ENCODE measurements at places on chromosomes 16 and 17.
A peak's percentile ranks its signal among the peaks of the same experiment; 100 is the strongest.

DNA sequence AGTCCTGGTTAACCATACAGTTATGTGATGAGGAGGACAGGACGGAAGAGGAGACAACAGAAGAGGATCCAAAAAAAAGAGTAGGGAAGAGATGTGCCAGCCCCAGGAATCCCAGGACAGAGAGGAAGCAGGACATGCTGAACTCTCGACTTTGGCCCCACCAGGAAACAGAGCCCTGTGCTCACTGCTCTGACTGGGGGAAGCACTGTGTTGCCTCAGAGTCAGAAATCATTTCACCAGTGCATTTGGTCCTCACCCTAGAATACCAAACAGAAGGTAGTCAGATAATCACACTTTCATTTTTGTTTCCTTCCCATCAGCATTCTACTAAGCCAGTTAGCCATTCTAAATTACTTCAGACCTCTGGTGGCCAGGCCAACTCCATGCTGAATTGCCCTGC lies 421.0 kb upstream of the CDH5 start:
- DNase-seq: no peak

DNA sequence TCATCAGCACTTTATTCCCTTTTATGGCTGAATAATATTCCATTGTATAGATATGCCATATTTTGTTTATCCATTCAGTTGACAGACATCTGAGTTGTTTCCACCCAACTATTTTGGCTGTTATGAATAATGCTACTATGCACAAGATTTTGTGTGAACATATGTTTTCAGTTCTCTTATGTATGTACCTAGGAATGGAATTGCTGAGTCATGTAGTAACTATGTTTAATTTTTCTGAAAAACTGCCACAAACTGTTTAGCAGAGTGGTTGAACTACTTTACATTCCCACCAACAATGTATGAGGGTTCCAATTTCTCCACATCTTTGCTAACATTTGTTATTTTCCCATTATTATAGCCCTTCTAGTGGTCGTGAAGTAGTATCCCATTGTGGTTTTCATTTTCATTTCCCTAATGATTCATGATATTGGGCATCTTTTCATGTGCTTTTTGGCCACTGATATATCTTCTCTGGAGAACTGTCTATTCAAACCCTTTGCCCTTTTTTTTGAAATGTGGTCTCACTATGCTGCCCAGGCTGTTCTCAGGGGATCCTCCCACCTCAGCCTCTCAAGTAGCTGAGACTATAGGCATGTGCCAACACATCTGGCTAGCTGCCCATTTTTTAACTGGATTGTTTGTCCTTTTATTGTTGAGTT lies 26.3 kb downstream of the SMURF2 start:
- no peak for DNase-seq

DNA sequence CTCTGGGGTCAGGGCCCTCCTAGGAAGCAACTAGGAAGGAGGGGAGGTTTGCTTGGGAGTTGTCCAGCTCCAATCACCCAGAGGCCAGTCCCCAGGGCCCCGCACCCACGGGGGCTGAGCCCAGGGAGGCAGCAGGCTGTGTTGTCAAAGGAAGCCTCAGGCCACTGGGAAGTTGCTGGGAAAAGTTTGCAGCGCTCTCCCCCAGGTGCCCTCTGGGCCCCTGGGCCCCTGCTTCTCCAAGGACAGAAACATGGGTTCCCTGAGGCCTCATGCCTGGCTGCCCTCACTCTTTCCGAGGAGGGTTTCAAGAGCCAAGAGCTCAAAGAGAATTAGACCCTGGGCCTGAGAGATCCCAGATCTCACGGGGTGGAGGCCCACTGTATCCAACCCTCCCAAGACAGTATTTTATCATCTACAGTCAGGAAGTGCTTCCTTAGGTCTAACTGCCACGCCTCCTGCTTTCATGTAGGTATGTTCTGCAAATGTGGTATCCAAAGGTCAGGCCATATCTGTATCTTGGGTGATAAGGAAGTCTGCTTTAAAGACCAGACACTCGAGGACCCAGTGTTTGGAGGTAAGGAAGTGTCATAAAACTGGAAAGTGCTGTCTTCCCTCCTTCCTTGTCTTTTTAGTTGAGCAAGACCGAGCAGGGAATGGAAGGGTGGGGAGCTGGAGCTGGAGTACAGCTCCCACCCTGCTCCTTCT lies 44.2 kb upstream of the ZNF423 start:
- no peak for DNase-seq

DNA sequence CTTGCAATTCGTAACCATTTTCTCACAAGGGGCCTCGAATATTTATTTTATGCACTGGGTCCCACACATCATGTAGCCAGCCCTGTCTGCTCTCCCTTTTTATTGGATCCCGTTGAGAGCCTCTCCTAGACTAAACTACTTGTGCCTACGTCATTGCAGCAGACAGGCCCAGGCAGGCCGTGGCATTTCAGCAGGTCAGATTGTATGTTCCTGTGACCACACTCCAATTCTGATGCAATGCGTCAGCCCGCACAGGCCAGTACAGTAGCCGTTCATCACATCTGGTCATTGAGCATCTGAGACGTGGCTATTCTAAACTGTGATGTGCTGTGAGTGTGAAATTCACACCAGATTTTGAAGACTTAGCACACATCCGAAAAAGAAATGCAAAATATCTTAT lies 42.2 kb downstream of the ABAT start:
- peak; percentile 86 for DNase-seq

DNA sequence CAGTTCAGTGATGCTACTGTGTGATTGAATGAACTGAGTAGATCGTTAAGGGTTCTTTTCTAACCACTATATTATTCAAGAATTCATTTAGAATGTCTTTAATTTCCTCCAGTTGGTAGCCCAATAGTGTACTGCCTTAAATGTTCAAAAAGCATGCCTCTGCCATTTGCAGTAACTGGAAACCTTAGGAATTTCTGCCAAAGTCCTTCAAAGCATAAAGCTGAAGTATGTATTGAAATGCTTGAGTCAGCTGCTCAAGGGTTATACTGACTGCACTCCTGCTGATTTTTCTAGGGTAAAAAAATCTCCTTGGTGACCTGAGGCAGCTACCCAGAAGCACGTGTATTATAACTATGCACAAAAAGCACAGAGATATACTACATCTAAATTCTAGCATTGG lies 56.5 kb downstream of the SNTB2 start:
- DNase-seq: no peak

GRCh38 chr17:75762513-75763268 lies 2.3 kb downstream of the GALK1 start:
- DNase-seq: no peak

GRCh38 chr17:49414271-49414621 lies 436 bp downstream of the PHB1 start:
- no peak for DNase-seq

Measured in NCI-H510A treated with DMSO at 0.1 percent for 48 hours (cell line).